ENCODE measurements at places on chromosomes 11 and 22.

DNA sequence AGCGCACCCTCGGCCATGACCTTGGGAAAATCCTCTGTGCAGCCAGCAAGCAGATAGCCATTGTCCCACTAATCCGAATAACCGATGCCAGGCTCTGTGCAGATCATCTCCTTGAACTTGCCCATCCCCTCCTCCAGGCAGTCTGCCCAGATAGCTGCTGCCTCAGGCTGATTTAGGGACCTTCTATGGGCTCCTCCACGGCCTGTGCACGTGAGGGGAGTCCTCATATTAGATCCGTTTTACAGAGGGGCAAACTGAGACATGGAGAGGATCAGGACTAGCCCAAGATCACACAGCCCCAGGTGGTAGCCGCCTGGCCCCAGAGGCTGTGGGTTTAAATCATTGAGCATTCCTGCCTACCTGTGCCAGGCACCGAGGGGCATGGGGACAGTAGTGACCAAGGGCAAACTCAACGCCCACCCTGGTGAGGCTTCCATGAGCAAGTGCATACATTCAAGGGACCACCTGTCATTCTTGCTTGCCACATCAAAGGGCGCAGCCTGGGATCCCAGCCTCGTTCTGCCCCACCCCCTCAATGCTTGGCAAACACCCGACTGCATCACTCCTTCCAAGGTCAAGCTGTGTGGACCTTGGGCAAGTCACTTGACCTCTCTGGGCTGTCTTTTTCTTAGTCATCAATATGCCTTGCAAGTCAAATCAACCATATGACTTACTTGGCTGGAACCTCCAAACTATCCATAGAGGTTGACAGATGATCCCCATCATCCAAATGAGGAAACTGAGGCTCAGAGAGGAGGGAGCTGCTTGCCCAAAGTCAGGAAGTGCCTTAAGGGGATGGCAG lies 131.6 kb downstream of the MN1 start:
- DNase-seq, result no peak

GRCh38 chr11:61700212-61700611 lies 20.0 kb downstream of the DAGLA start:
- no peak for DNase-seq

- no peak for DNase-seq
Observed at GRCh38 chr11:73942010-73942409, 8.8 kb upstream of the DNAJB13 start.

- DNase-seq, result no peak
Observed at GRCh38 chr11:60953781-60954180, 1.8 kb upstream of the SLC15A3 start.

DNA sequence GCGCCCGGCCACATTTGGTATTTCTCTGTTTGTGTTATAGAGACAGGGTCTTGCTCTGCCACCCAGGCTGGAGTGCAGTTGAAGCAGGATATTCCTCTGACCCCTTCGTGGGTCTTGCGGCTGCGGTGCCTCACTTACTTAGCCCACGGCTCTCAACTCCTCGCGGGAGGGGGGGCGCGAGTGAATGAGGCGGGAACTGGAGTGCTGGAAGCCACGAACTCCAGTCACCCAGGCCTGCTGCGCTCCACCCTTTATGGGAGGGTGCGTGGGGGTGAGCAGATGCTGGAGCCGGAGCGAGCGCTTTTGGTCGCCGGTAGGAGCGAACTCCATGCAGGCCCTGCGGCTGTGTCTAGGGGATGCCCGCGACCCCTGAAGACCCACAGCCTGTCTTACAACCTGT lies 1.8 kb downstream of the C11orf54 start:
- DNase-seq, result no peak

GRCh38 chr22:47613606-47614350 lies 851.3 kb downstream of the TBC1D22A start:
- no peak for DNase-seq

GRCh38 chr11:13775471-13775870 lies 107.0 kb downstream of the FAR1 start:
- no peak for DNase-seq
